ENCODE measurements at places on chromosomes 12 and 14.
A peak's percentile ranks its signal among the peaks of the same experiment; 100 is the strongest.

GRCh38 chr12:56688846-56689109 is 694 bp upstream of the PTGES3 start:
- no peak for DNase-seq

GRCh38 chr12:34219046-34219770 is 196.9 kb downstream of the ALG10 start:
- DNase-seq = no peak

GRCh38 chr12:89345376-89345775 is 6.9 kb downstream of the DUSP6 start:
- DNase-seq = no peak

GRCh38 chr12:41362510-41362909 is 174.4 kb downstream of the PDZRN4 start:
- no peak for DNase-seq

DNA sequence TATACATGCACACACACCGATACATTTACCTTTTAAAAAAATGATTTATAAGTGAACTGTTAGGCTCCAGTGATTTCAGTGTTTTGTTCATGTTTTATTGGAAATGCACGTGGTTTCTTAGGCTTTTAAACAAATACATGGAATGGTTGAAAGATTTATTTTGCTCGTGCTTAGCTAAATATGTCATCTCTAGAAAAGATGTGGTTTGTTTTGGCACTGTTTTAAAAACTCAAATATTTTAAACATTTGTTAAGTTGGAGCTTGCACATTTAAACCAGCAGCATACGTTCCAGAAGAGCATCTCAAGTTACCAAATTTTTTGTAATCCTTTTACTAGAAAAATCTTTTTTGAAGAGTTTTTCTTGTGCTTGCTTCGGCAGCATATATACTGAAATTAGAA is 44.5 kb downstream of the FOXA1 start:
- no peak for DNase-seq

DNA sequence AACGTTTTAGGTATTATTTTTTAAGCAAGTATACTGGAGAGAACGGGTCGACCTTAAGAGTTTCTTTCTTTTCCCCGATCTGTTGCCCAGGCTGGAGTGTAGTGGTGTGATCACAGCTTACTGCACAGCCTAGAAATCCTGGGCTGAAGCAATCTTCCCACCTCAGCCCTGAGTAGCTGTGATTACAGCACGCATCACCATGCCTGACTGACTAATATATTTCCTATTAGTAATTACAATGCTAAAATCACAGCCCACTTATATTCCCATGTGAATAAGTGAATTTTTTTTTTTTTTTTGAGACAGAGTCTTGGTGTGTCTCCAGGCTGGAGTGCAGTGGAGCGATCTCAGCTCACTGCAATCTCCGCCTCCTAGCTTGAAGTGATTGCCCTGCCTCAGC is 50.4 kb downstream of the DICER1 start:
- DNase-seq = no peak

GRCh38 chr14:61518403-61518802 is 176.9 kb upstream of the HIF1A start:
- no peak for DNase-seq

GRCh38 chr12:60070552-60070951 is 474.7 kb downstream of the SLC16A7 start:
- DNase-seq = no peak

DNA sequence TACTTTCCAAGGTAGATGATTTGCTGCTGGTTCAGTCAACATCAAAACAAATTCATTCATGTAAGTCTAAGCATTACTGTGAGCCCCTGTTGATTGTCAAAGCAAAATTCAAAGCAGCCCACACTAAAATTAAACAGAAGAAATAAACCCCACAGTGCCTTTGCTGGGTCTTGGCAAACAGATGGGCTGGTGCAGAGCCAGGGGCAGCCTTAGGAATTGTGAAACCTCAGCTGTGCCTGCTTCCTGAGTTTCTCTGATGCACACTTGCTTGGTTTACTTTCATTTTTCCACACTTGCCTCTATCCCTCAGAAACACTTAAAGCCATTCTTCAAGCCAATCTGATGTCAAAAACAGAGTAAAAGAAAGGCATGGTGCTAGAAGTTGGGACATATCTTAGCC is 6.6 kb upstream of the PLEKHG7 start:
- no peak for DNase-seq

DNA sequence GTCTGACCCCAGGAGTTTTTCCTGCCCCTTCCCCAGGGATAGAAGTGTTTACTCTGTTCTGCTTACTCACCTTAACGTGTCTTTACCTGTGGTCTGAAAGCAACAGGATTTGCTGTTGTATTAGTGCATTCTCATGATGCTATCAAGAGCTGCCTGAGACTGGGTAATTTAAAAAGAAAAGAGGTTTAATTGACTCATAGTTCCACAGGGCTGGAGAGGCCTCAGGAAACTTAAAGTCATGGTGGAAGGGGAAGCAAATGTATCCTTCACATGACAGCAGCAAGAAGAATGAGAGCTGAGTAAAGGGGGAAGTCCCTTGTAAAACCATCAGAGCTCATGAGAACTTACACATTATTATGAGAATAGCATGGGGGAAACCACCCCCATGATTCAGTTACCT is 240.4 kb downstream of the SNAPC1 start:
- DNase-seq = peak; percentile 14

GRCh38 chr12:100460702-100461101 is 13.0 kb upstream of the NR1H4 start:
- DNase-seq = no peak

DNA sequence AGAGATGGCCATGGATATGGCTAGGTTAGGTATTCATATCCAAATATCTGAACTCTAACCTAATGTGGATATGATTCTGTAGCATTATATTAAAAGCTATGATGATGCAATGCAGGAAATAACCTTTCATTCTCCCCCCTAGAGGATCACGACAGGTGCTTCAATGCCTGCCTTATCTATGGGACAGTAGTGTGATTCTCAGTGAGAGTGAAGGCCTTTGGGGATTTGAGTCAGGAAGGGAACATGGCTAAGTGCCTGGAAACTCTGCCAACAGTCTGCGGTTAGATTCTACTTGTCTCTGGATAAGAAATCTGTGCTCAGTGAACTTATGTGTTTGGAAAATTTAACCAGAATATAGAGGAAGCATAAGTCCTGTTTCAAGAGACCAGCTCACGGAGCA is 81.8 kb downstream of the SLC38A1 start:
- DNase-seq = no peak

- no peak for DNase-seq
These were observed 1.0 kb upstream of the BTG1 start for GRCh38 chr12:92146497-92147224.

GRCh38 chr12:108102363-108102762 is 26.7 kb upstream of the WSCD2 start:
- no peak for DNase-seq

- no peak for DNase-seq
These were observed 20.3 kb downstream of the LRRC74A start for GRCh38 chr14:76846331-76847047.

DNA sequence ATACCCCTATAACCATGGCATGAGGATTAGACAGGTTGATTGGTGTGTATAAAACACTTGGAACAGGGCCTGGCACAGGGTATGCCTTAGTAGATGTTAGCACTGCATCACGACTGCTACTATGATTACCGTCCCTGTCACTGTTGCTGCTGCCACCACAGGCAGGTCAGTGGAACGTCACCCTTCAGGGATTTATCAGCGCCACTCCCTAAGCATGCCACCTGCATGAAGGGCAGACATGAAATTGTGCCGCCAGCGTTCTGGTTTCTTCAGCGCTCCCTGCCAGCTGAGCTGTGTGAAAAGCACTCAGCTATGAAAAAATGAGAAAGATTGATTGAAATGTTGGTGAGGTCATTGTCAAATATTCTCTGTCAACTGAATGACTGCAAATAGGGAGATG is 477.0 kb downstream of the DPF3 start:
- DNase-seq = no peak

GRCh38 chr14:42628602-42629001 is 1021.9 kb downstream of the LRFN5 start:
- DNase-seq = no peak

GRCh38 chr12:58592475-58593207 is 327.7 kb downstream of the LRIG3 start:
- no peak for DNase-seq

GRCh38 chr14:64082837-64083236 is 211.3 kb downstream of the ESR2 start:
- DNase-seq = no peak

DNA sequence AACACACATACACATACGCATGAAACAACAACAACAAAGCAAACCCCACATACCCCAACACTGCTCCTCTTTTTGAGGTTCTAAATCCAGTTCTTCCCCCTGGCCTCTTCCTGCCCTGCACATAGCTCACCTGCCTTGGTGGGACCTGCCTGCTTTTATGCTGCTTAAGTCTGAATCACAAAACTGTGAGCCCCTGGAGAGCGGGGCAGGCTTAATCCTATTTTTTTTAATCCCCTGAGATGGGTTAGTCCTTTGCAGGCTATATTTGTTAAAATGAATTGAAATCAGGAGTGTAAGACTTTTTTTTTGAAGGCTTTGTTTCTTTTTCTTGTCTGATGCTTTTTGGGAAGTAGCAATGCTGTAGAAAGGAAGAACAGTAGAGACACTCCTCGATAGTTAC is 84.6 kb upstream of the MAX start:
- DNase-seq = no peak

DNA sequence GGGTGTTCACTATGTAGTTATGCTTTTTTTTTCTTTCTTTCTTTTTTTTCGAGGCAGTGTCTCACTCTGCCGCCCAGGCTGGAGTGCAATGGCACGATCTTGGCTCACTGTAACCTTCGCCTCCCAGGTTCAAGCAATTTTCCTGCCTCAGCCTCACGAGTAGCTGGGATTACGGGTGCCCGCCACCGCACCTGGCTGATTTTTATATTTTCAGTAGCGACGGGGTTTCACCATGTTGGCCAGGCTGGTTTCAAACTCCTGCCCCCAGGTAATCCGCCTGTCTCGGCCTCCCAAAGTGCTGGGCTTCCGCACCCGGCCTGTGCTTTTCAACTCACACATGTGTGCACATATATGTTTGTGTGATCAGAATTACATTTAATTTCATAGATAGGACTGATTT is 38.9 kb upstream of the AMN start:
- no peak for DNase-seq

DNA sequence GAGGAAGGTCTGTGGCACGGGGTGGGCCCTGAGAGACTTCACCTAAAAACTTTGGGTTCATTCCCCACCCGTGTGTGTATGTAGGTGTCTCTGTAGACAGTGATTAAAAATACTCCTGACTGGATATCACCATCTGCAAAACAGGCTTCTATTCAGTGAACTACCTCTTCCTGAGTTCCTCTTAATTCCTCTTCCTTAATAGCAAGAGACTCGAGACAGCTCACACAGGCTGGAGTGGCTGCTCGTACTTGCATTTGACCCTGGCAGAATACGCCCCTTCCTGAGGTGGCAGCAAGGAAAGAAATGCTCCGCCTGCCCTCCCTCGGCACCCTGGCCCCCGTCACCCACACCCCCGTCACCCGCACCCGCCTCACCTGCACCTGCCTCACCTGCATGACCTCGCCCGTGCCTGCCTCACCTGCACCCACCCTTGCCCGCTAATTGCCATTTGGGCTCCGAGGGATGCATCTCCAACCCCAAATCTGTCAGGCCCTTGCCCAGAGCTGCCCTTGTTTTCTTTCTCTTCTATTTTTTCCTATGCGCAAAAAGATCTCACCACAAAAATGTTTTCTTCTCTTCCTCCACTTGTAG is 90.0 kb downstream of the FBXL14 start:
- no peak for DNase-seq

DNA sequence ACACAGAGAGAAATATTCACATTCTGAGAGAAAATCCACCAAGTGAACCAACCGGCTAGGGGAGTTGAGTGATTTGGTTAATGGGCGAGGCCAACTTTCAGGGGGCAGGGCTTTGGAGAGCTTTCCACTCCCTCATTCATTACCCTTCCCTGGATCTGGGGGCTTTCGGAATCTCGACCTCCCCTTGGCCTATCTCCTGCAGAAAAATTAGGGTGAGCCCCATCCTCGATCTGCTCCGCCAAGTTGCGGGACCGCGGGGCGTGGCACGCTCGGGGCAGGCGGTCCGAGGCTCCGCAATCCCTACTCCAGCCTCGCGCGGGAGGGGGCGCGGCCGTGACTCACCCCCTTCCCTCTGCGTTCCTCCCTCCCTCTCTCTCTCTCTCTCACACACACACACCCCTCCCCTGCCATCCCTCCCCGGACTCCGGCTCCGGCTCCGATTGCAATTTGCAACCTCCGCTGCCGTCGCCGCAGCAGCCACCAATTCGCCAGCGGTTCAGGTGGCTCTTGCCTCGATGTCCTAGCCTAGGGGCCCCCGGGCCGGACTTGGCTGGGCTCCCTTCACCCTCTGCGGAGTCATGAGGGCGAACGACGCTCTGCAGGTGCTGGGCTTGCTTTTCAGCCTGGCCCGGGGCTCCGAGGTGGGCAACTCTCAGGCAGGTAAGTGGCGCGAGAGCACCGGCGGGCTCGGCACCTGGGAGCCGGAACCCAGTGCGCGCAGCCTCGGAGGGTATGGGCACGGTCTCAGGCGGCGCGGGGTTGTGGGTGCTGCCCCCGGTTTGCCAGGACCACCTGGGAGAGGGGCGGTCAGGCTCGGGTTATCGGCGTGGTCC is at the start of gene ERBB3:
Gene ERBB3, plus strand, starts transcription at position 443 of the 833 bp plus-strand sequence. Its CDS starts 136 bp downstream, at position 579.
- peak; percentile 84 for DNase-seq

DNA sequence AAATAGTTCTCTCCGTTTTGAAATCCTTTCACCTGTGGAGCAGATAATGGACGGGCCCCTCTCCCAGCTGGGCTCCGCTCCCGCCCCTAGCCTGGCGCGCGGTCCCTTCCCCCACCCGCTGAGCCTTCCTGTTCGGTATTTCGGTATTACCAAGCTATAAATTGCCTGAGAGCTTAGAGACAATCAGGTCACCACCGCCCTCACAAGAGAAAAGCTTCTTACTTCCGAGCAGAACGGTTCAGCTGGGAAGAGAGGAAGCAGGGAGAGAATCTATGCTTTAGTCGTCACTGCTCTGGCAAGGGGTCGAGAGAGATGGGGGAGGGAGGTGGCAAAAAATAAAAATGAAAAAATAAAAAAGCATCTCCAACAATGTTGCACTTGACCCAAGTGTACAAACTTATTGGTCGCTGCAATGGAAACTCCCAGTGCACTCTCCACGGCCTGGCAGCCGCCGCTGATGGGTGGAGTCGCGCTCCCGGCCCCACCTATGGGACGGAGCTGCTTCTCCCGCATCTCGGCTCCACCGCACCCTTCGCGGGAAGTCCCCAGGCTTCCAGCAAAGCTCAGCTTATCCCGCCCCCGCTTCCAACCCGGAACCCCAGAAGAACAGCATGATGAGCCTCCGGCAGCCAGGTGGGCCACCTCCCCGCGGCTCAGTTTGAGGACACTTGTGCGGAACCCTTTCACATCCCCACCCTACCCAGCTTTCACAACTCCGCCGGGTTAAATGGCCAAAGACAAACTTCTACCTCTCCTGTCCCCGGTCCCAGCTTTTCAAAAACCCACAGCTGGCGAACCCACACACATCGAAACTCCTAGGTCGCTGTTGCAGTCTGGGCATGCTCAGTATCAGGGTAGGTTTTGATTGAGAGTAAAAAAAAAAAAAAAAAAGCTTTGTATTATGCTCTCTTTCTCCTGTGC is 832 bp upstream of the SYT1 start:
- no peak for DNase-seq

GRCh38 chr12:80551897-80552296 is 107.9 kb downstream of the PTPRQ start:
- no peak for DNase-seq

- DNase-seq = no peak
These were observed 32.8 kb downstream of the GRIN2B start for GRCh38 chr12:13948621-13949020.
